ENCODE measurements at places on chromosomes 16 and 17.

GRCh38 chr17:39738568-39738901, 797 bp downstream of the GRB7 start:
- DNase-seq, result no peak

- DNase-seq, result no peak
Measured at GRCh38 chr17:51961689-51962088, 196.8 kb downstream of the CA10 start.

DNA sequence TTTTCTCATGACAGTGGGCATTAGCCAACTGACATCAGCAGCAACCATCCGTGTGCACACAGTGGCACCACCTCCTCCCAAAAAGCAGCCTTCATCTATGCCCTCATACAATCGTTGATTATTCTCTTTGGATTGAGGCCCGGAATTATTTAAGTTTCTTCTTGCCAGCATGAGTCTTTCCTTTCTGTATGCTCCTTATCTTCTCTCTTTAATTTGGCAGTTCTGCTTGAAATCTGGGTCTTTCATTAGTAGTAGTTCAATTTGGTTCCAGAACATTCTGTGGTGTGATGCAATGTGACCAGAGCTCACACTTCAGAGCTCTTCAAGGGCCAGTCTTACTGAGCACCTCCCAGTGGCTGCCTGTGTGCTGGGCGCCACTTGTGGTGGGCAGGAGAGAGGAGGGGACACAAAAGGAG, 52.2 kb upstream of the STH start:
- DNase-seq, result no peak

GRCh38 chr16:88454523-88454947, 1.5 kb downstream of the ZFPM1 start:
- DNase-seq, result peak; percentile 60

DNA sequence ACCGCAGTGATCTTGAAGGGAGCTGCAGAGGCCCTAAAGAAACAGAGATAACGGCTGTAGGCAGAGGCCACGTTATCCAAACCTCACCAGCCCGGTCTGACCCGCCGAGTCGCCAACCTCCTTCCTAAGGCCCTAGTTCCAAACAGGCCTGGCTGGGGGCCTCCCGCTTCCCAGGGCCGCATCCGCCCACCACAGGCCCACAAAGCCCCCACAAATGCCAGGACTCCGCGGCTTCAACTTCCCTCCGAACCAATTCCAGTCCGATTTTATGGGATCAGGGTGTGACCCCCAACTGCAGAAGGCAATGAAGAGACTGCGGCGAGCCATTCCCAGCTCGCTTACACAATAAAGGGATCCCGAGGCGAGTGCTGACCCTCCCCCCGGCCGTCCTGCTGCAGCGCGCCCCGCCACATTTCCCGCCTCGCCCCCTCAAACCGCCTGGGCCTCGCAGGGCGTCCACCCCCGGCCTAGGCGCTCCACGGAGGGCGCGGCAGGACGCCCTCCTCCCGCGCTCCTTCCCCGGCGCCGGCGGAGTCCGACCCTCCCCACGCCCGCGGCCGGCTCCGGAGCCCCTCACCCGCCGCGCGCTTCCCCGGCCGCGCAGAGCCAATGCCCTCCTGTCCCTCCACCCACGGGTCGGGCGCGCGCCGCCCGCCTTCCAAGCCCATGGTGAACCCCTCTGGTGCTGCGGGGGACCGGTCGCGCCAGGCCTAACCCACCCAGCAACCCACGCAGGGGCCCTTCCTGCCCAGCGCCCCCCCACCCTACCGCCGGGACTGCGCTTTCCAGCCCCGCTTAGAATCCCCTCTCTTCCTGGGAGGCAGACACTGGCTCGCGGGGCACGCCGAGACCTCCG, 926 bp downstream of the MYH10 start:
- no peak for DNase-seq

GRCh38 chr17:71905376-71906031, 215.3 kb upstream of the SOX9 start:
- DNase-seq, result no peak

- no peak for DNase-seq
Measured at GRCh38 chr17:38417210-38417951, 10.9 kb upstream of the ARHGAP23 start.

DNA sequence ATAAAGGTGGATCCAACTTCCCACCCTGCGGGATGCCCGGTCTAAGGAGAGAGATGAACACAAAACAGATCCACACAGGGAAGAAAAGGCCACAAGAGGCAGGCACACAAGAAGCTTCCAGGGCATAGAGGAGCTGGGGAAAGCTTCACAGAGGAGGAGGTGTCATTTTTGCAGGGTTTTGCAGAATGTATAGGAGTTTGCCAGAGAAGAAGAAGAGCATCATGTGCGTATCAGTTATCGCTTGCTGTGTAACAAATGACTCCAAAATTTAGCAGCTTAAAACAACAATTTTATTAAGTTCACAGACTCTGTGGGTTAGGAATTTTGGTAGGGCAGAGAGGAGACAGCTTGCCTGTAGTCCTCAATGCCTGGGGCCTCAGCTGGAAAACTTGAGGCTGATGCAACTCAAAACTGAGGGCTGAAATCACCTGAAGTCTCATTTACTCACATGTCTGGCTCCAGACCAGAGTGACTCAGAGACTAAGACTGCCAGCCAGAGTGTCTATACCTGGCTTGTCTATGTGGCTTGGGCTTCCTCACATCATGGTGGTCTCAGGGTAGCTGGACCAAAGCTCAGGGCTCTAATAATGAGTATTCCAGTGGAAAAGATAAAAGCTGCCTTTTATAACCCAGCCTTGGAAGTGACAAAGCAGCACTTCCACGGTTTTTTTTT, 33.9 kb upstream of the ZNF423 start:
- DNase-seq, result no peak

DNA sequence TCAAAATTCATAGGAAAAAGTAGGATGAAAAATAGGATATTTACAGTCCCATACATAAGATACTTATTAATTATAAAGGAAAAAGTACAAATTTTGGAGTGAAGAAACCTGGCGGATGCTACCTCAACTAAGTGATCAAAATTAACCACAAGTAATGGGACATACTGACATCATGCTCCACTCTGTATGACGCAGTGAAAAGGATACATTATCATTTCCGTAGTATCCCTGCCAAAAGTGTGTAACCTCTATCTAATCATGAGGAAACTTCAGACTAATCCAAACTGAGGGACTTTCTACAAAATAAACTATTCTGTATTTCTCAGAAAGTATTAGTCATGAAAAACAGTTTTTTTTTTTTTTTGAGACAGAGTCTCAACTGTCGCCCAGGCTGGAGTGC, 60.5 kb downstream of the TRIM37 start:
- DNase-seq, result no peak

- peak; percentile 31 for DNase-seq
Measured at GRCh38 chr17:39679521-39680192, 8.2 kb downstream of the PGAP3 start.

GRCh38 chr16:88352261-88353200, 30.2 kb upstream of the ZNF469 start:
- no peak for DNase-seq

- no peak for DNase-seq
Measured at GRCh38 chr17:81392909-81393654, 2.2 kb upstream of the BAHCC1 start.

GRCh38 chr16:12900599-12901203, 697 bp upstream of the SHISA9 start:
- no peak for DNase-seq

- DNase-seq, result no peak
Measured at GRCh38 chr16:49726155-49726554, 129.8 kb downstream of the ZNF423 start.

GRCh38 chr17:68054296-68054900, 18.9 kb downstream of the KPNA2 start:
- DNase-seq, result no peak

- DNase-seq, result no peak
Measured at GRCh38 chr17:77189148-77189547, 48.4 kb downstream of the SEC14L1 start.

DNA sequence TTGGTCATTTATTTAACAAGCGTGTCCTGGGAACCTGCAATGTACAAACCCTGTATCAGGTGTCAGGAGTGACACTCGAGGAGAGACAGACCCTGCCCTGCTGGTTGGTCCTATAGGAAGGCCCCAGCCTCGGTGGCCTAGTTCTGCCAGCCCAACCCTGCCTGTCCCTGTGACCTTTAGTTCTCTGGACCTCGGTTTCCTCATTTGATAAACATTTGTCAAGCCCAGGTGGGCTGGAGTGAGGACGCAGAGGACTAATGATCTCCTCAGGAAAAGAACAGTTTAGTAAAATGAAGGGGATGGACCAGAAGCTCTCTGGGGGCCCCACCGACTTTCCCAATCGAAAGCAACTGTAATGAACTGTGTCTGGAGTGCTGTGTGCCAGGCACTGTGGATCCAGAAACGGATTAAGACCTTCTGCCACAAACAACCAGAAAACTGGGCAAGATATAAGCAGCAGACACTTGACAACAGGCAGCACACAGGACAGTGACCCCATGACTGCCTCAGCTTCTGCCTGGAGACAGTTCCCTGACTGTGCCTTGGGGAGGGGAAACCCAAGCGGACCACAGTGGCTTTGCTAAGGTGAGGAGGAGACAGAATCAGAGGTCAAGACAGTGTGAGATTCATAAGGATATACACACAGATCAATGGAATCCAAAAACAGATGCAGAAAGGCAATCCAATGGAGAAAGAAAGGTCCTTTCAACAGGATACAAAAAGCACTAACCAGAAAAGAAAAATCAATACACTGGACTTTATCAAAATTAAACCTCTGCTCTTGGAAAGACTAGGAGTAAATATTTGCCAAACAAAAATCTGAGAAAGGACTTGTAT, 8.8 kb downstream of the PRCD start:
- no peak for DNase-seq

DNA sequence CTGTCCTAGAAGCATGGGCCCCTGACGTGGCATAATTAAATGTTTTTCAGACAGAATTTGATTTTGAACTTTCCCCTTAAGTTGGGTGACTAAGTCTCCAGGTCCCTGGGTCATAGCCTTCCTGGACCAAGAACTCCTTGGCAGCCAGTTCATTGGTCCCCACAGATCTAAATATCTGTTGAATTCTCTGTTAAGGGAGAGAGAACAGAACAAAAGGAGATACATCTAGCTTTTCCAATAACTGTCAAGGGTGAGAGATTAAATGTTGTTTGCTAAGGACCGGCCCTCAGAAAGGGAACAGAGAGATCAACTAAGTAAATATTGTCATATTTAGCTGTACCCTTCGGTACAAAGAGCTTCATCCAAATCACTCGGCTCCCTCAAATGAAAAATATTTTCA, 78.2 kb upstream of the NOL11 start:
- DNase-seq, result no peak

DNA sequence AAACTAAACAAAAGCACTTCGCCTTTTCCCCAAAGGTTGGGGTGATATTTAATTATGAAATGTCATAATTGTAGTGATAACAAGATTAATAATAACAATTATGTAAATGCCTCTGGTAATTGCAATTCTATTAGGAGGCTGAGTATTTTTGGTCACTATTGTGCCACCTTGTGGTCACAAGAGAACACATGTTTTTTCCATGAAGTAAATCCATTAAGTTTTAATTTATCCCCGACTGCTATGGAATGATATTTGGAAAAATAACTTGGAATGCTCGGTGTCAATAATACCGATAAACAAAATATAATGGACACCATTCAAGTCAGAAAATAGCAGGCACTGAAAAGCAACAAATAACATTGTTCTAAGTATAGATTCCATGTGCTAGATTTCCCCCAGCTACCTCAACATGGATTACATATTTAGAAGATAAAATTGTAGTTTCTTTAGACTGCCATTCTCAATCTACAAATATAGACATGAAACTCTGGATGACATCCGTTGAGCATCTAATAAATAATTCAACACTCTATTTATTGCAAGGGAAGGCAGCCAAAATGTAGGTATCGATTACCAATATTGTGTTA, 25.0 kb upstream of the KCNJ2 start:
- DNase-seq, result no peak

DNA sequence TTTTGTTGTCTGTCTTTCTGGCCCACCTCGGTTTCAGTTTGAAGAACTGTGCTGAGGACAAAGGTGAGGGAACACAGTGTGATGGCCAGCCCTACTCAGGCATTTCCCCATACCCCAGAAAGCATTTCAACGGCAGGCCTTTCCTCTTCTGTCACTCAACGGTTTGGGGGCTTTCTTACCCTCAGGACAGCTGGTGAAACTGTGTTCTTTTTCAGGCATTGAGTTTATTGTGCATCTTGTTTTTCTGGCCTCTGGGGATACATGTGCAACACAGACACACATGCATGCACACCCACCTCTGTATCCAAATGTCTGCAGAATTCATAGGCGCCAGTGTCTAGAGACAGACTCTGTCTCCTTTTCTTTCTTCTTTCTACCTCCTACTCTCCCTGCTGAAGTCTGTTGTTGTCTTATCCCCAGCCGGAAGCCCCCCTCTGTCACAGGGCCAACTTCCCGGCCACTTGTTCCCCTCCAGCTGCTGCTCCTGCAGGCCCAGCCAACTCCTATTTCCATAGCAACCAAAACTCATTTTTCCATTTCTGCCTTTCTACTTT, 17.0 kb downstream of the CHD9 start:
- no peak for DNase-seq

- DNase-seq, result no peak
Measured at GRCh38 chr16:539901-540530, 12.5 kb downstream of the CAPN15 start.

DNA sequence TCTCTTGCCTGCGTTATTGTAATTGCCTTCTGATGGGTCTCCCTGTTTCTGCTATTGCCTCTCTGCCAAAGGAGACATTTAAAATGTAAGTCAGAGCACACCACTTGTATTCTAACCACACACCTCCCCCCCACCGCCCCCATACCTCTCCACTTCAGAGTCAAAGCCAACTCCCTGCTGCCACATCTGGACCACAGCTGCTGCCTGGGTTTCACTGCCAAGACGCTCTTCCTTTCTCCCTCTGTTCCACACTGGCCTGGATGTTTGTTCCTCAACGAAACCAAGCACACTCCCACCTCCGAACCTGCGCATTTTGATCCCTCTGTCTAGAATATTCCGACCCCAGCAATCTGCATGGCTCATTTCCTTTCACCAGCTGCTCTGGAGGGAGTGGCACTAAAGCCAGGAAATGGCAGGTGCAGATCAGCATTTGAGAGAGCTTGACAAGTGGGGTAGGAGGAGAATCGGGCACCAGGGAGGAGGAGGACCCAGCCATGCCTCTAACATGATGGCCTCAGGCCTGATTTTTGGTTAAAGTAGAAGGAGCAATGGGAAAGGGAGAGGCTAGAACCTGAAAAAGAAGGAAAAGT, 92.4 kb upstream of the HS3ST2 start:
- no peak for DNase-seq

GRCh38 chr17:68459037-68459639, 1.8 kb upstream of the WIPI1 start:
- DNase-seq, result no peak

- no peak for DNase-seq
Measured at GRCh38 chr16:56517206-56517605, 2.6 kb downstream of the BBS2 start.

DNA sequence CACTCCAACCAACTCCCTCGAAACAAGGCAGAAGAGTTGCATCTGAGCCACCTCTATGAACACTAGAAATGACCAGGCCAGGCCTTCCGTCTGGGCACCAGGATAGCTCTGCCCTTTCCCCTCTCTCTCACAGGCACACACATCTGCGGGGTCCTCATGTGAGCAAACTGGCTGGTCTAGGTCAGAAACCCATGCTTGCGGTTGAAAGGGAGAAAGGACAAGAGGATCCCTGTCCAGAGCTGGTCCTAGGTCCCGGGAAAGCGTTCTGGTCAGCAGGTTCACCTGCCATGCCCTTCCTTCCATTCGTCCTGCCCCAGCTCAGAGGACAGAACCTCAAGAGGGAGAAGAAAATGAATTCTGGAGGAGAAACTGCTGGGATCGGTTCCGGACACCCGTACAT, 2.7 kb downstream of the MNT start:
- DNase-seq, result no peak

GRCh38 chr17:2532146-2532720, 20.5 kb upstream of the METTL16 start:
- no peak for DNase-seq

Measured in CD4-positive, alpha-beta T cell (primary cell).